ENCODE measurements at places on chromosomes 7 and 10.

GRCh38 chr10:131676046-131676799 is 224.6 kb upstream of the PPP2R2D start:
- DNase-seq: no peak

GRCh38 chr7:780516-780915 is 51.8 kb upstream of the SUN1 start:
- DNase-seq: no peak

- no peak for DNase-seq
These were observed 31.6 kb downstream of the RASGEF1A start for GRCh38 chr10:43235070-43235900.

GRCh38 chr7:13189668-13190067 is 502.2 kb downstream of the ARL4A start:
- DNase-seq: no peak

DNA sequence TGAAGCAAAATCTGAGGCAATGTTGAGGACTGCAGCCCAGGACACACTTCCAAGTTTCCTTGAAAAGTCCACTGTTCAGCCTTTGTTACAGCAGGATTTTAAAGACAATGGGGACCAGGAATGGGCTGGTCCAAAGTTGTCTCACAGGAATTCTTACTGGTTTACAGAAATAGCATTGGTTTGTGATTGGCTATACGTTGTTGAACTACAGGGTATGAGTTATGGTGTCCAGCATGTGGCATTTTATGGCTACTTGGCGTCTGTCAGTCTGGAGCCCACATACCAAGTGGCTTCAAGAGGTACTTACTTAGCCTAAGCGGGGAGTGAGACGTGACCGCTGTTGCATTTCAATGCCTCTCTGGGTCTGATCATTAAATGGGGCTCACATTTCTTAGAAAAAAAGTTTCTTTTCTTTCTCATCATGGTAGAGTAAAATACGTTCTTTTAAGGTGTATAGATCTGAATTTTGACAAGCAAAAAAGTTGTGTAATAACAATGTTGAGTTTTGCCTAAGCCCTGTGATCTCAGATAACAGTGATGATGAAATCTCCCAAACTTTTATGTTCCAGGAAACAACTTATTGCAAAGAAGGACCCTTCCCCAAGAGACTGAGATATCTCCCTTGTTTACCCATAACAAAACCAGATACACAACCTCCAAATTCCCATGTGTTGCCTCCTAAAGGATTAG is 100.0 kb upstream of the TRIM24 start:
- DNase-seq: no peak

DNA sequence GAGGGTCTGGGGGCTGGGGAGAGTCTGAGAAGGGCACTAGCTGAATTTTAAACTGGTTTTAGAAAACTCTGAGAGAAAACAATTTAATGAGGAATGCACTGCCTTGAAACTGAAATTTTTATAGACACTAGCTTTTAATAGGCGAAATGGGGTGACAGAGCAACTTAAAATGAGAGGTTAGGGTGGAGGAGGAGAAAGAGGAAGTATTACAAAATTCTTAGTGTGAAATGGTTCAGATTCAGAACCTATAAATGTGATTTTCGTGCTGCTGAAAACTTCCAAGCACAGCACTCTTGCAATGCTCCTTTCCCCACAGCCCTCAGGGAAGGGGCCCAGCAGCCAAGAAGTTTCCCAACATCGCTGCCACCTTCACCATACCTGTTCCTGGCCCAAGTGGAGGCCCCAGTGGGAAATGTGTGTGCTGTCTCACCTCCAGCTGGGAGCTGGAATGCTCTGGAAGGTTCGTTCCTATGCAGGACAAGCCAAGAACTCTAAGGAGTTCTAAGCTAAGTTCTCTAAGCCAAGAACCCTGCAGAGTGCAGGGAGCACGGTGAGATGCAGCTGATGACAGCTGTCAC is 60.0 kb downstream of the ATXN7L1 start:
- DNase-seq: no peak

DNA sequence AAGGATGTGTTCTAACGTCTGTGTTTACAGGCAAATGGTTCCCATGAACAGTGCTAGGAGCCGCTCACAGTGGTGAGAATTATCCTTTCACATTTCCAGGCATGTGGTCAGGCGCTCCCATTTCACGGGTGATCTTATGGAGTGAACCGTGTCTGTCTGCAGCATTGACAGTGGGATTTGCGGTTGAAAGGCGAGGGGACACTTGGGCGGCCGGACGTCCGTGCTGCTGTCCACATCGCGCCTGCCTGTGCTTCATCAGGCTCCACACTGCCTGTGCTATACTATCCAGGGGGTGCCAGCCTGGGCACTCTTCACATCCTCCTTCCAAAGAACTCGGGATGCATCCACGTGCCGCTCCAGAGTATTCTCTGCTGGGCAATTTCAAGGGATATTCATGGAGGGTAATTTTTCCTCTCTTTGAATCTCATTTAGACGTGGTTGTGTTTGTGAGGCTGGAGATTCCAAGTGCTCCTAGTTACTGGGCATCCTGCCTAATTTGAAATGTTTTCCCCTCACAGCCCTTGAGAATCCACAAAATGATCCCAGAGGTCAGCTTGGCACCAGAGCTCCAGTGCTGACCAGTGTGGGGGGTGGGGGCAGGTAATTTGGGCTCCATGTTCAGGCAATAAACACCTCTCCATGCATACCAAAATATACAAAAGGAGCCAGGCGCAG is 61.9 kb upstream of the EBF3 start:
- no peak for DNase-seq

GRCh38 chr7:108735814-108736213 is 166.1 kb downstream of the DNAJB9 start:
- DNase-seq: no peak

DNA sequence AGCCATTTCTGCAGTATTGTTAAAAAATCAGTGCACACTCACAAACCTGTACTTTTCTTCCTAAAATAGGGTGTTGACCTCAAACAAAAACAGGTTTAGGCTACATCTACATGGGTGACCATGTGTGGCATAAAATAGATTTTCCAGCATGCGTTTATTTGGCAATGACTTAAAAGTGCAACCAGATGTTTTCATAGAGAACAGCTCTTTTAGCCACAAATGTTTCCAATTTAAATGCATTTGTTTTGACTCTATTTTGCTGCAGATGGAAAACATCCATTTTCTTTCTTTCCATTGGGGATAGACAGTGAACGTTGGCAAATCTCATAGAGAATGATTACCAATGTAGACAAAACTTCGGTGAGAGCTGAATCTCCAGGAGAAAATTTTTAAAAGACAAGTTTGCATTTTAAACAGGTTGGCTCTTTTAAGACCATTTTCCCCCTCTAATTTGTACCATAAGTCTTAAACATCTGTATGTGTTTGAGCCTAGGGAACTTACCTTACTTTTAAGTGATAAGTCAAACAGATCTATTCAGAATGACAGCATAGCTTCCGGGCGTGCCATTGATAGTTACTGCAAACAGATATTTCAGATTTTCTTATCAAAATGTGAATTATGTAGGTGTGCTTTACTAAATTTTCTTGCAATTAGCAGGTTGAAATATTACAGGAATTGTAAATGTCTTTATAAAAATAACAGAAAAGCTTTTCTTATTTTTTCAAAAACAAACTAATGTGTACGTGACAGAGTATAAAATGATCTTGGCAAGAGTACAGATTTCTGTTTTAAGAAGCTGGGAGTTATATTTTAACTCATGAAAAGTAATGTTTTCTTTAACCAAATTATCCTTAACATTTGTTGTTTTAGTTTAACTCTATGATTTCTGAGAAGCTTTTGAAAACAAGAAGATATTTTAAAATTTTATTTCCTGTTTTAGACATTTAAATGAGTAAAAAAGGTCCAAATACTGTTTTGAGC is 144.9 kb downstream of the HGF start:
- DNase-seq: no peak

DNA sequence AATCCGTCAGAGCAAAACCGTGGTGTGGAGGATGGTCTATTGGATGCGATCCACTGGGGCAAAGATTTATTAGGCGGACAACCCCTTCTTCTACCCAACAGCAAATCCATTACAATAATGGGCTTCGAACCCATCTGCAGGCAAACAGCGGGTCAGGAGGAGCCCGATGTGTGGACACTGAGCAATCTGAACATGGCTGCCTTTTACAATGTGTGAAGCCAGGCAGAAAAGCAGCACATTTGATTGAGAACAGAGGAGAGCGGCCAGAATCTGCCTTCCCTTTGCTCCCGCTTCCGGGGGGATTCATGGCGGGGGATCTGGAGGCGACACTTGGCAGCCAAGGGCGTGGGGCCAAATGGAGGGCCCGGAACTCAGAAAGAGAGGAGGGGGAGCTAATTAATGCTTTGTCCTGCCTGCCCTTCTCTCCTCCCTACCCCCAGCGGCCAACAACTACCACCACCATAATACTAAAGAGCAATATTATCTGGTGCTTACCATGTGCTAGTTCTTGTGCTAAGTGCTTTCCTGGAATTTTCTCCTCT is 133.0 kb downstream of the EMX2 start:
- no peak for DNase-seq

DNA sequence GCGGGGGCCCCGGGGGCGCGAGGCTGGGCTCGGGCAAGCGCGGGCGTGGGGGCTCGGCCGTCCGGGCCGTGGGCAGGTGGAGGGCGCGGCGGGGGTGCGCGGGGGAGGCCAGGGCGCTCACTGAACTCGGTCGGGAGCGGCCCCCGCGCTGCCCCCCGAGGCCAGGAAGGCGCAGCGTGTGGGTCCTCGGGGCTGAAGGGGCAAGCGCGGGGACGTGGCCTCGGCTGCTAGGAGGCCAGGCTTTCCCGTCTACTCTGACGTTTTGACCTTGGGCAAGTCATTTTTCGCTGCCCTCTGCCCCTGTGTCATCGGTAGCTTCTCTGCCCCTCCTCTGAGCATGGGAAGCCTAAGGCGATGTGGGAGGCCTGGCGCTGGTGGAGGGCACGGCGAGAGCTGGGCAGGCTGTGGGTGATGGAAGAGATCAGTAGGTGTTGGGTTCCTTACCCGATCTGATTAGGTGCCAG is 441 bp downstream of the FBH1 start:
- DNase-seq: no peak

GRCh38 chr10:76397181-76398042 is 966.0 kb downstream of the LRMDA start:
- no peak for DNase-seq

DNA sequence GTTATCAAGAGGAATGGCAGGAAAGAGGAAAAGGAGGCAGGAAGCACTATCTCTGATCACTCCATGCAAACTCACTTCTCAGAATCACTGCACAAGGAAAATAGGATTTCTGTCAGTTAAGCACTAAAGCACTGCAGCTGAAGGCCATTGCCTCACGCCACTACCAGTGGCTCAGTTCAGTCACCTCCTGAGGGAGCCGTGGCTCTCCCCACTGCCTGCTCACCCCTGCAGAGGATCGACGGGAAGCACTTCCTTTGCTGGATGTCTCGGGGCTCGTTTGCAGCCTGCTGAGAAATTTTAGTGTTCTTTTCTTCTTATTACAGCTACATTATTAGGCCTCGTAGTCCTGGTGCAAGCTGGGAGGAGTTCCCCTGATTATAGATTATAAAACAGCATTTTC is 90.1 kb upstream of the ADCY1 start:
- DNase-seq: no peak

DNA sequence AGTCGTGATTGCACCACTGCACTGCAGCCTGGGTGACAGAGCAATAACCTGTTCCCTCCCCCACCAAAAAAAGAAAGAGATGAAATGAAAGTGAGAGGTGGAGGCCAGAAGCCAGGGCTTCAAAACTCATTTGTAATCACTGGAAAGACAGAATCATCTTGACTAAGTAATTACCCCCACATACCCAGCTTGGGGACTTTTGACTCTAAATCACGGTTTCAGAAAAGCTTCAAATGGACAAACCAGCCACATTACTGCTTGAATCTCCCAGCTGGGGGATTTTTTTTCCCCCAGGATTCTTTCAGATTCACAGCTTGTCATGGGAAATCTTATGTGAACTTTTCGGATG is 361.0 kb downstream of the FRMD4A start:
- DNase-seq: no peak

DNA sequence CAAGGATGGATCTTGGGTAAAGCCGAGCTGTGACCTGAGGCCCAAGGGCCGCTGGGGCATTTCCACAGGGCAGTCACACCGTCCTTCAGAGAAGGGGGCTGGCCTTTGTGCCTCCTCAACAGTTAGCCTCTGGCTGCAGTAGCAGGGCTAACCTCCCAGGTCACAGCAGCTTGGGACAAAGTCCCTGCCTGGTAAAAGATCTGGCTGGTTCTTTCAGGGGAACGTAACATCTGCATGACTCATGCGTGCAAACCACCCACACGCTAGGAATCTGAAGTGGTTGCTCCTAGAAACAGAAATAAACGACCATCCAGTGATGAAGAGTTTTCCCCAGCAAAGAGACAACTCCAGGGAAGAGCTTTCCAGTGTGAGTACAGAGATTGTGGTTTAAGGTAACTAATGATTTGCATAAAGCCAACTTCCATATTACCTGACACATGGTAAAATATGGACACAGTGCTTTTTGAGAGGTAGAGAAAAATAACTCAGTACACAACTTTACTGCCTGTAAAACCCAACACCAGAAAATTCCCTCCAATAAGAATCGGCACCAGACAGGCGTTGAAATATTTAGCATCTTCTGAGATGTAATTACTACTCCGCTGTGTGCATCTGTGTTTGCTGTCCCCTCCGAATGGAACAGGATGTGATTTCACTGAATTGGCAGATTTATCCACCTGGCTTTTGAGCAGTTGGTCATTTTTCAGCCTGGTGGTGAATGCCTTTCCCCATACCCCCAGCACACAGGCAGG is 84.9 kb upstream of the ADRB1 start:
- DNase-seq: no peak

DNA sequence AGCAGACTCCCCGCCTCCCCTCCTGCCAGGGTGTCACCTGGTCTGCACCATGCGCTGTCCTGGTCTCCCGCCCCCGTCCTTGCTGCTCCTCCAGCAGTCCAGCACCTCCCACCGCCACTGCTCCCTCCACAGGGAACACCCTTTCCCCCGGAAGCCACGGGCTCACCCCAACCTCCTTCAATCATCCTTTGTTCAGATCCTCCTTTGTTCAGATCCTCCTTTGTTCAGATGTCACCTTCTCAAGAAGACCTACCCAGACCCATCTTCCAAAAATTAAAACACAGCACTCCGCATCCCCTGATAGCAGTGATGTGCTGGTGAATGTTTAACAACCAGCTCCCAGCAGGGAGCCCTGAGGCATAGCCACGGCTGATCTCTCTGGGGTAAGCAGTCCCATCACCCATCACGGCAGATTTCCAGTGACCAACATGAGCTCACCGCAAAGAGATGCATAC is 237.7 kb downstream of the USP6NL start:
- DNase-seq: no peak
